Iris pigment epithelial cell (primary cell): ENCODE measurements at places on chromosomes 4 and X.

DNA sequence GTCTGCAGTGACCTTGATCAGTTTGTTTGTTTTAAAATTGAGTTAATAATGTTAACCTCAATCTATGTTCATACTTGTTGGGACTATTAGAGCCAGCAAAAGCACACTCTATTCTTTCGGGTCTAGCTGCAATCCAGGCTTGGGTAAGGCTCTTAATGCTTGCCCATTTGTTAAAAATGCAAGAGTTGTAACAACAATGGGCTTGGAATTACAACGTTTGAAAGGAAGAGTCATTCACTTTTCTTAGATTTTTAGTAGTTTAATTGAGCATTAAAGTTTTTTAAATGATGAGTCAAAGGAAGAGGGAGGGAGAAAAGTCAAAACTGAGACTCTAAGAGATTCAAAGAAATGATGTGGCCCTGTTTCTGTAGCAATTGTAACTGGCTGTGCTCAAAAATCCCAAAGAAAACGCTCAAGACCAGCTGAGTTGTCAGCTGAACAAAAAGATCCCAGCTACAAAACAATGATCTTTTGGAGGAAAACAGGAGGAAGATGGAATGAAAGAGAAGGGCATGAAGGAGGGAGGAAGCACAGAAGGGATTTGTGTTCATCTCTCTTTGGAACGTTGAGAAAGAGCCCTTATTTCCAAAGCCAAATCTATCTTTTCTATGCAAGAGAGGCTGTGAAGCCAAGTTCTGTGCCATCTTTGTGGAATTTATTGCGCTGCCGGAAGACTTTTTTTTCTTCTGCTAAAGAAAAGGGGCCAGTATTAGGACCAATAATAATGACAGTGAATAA lies 5.5 kb downstream of the SCD5 start:
- DNase-seq, result no peak

- no peak for DNase-seq
Measured at GRCh38 chr4:26252349-26253025, 68.3 kb upstream of the RBPJ start.

GRCh38 chrX:7941390-7942042 lies 14.3 kb upstream of the PNPLA4 start:
- DNase-seq, result peak; percentile 23

DNA sequence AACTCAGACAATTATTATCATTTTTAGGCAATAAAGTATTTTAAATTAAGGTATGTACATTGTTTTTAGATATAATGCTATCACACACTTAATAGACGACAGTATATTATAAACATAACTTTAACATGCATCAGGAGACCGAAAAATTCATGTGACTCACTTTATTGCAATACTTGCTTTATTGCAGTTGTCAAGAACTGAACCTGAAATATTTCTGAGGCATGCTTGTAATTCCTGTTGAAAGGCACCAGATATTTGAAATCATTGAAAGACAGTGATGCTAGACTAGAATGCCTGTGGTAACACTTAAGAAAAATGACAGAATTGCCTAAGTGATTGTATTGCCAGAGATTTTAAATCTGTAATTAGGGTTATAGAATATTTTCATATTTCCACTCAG lies 175.6 kb upstream of the MAGEB2 start:
- DNase-seq, result peak; percentile 77

DNA sequence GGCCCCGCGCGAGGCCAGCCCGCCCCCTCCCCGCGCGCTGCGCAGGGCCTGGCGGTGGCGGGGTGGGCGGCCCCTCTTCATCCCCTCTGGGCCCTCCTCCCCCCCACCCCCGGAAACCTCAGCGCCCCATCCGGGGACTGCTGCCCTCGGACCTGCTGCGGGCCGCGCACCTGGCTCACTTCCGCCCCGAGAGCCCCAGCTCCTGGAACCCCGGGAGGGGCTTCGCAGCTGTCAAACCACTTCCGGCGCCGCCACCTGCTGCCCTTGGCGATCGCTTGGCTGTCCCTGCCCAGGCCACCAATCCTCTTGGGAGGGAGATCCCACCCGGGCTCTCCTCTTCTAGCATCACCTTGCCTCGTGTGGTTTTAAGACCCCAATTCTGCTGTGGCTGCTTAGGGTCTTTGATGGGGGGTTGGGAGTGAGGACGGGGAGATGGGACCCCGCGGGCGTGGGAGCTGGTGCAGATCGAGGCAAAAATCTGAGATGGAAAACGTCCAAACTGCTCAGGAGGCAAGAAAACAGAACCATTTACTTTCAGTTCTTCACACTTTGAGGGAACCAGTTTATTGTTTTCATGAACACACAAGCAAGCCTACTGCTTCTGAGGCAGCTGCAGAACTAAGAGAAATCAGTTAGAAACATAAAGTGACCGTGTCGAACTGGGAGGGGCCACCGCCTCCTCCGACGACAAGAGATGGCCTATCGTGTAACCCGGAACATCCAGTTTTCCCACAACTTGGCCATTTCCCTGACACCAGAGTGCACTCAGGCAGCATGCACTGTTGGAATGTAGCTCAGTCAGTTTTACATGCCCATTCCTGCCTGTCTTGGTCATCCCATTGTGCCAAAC lies 754 bp downstream of the MTMR1 start:
- DNase-seq, result peak; percentile 51
